ENCODE measurements at places on chromosomes 2 and 18.

- DNase-seq = no peak
These were observed 41.8 kb downstream of the OTX1 start for GRCh38 chr2:63092401-63092800.

DNA sequence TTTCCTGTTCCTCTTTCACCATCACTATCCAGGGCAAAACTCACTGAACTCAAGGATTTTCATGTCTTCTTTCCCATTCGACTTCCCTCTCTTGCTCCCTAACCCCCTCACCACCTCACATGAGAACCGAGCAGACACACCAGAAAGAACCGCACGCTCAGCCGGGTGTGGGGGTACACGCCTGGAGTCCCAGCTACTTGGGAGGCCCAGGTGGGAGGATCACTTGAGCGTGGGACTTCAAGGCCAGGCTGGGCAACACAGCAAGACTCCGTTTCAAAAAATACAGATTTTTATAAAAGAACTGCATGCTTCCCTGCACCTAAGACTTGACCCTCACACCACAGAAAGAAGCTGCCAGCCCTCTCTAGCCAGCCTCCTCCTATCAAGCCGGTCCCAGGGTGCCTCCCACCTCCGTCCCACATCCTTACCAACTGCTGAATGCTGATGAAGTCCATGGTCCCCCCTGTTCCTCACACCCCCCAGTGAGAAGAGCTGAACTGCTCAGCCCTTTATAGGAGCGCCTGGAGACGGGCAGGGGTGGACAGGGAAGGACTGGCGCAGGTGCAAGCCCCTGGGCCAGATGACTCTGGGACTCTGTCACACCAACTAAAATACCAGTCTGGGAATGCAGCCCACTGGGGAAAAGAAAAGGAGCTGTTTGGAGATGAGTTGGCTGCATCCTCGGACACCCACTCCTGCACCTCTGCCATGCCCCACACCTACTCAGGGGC lies at the start of gene ANKRD23:
Gene ANKRD23 (minus strand): TSS at position 484 of the 731 bp plus-strand sequence. CDS start 29 bp downstream, at position 455.
- DNase-seq = no peak

GRCh38 chr2:189191766-189192165 lies 12.2 kb upstream of the COL5A2 start:
- DNase-seq = no peak

GRCh38 chr2:226581004-226581403 lies 218.6 kb downstream of the IRS1 start:
- no peak for DNase-seq

- no peak for DNase-seq
These were observed 446.9 kb upstream of the NRP2 start for GRCh38 chr2:205235434-205235833.

Data from DMS 273 treated with DMSO at 0.1 percent for 48 hours (cell line).